ENCODE measurements at places on chromosomes 1 and 21. TPM values are rescaled to one million over a fixed set of nuclear protein-coding genes. Genes with fewer than 3 reads are reported as not detected.

- no peaks in the 10 kb centered on the region for H3K27me3 ChIP-seq
- no peak overlapping the region for H3K27ac ChIP-seq
- H3K4me3 ChIP-seq: no peak overlapping the region
- no peak for DNase-seq
Measured at GRCh38 chr1:62993844-62994243, 209.9 kb downstream of the ATG4C start.

DNA sequence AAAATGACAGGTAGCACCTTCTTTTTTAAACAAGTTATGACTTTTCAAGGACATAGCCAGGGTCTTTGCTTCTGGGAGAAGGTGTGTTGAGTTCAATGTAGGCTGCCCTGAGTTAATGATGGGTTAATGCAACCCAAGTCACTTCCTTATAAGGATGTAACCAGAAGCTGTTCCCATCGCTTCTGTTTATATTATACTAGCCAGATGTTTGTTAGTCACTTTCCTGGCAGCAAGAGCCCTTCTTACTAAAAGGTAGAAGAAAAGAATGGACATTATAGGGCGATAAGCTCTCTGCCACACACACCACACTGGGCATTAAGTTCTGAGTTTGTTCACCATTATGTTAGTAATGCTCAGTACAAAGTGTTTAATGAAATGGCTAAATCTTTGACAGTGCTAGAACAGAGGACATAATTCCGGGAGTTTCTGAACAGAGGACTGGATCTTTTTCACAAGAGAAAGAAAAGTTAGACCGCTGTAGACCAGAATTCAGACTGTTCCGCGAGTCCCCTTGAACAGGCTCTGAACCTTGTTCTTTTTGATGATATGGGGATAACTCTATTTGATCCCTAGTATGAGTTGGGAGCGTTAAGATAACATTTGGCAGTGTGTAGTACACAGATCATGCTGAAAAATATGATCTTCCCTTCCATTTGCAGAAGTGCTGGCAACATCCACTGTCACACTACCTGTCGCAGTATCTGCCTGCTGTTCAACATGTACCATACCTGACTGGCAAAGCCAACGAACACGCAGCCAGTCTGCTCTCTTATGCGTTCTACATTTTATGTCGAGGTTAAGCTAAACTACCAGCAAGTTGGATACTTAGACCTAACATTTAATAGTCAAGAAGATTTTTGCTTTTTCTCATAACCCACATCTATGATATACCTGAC, 41.0 kb downstream of the DEGS1 start:
- peaks cover 3% of the 10 kb centered on the region for H3K4me1 ChIP-seq
- H3K27me3 ChIP-seq: no peaks in the 10 kb centered on the region
- peaks cover 3% of the 10 kb centered on the region for H3K36me3 ChIP-seq
- DNase-seq: peak; percentile 46

DNA sequence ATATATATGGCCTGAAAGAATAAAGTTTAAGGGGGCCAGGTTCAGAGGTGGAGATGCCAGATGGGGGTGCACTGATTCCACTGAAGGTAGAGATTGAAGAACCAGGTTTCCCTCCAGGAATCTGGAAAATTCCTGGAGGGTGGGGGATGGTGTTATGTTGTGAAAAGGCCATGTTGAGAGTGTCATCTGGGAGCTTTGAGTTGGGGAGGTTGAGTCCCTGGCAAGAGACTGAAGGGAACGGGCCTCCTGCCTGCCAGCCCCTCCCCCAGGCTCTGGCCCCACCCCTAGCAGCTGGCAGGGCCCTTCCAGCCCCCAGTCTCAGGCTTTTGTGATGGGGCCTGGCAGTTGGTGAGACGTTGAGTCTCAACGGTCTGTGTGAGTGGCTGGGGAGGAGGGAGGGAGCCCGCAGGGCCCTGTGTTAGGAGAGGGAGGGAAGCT, 4.1 kb downstream of the PTPRU start:
- peak; percentile 96 for DNase-seq
- peaks cover 41% of the 10 kb centered on the region for H3K27me3 ChIP-seq
- peak overlapping the region; percentile 72 for H3K4me3 ChIP-seq
- H3K4me1 ChIP-seq: peaks cover 22% of the 10 kb centered on the region
- no peak overlapping the region for H3K27ac ChIP-seq
- no peaks in the 10 kb centered on the region for H3K36me3 ChIP-seq

- H3K27ac ChIP-seq: peak overlapping the region; percentile 81
- H3K36me3 ChIP-seq: no peaks in the 10 kb centered on the region
Measured at GRCh38 chr1:160030657-160031364, 979 bp downstream of the PIGM start.

GRCh38 chr1:40032240-40032891, 8.2 kb upstream of the CAP1 start:
- H3K27ac ChIP-seq: no peak overlapping the region
- H3K27me3 ChIP-seq: no peaks in the 10 kb centered on the region
- H3K36me3 ChIP-seq: no peaks in the 10 kb centered on the region
- DNase-seq: peak; percentile 70

RGS13 gene
- not detected for total RNA-seq

ACTL8 gene
- total RNA-seq: 0.70 TPM
